ENCODE measurements at places on chromosomes 2 and 18.

- DNase-seq, result no peak
These were observed 63.3 kb downstream of the LPIN1 start for GRCh38 chr2:11809586-11810236.

- no peak for DNase-seq
These were observed 295.6 kb upstream of the DLGAP1 start for GRCh38 chr18:4750393-4751346.

DNA sequence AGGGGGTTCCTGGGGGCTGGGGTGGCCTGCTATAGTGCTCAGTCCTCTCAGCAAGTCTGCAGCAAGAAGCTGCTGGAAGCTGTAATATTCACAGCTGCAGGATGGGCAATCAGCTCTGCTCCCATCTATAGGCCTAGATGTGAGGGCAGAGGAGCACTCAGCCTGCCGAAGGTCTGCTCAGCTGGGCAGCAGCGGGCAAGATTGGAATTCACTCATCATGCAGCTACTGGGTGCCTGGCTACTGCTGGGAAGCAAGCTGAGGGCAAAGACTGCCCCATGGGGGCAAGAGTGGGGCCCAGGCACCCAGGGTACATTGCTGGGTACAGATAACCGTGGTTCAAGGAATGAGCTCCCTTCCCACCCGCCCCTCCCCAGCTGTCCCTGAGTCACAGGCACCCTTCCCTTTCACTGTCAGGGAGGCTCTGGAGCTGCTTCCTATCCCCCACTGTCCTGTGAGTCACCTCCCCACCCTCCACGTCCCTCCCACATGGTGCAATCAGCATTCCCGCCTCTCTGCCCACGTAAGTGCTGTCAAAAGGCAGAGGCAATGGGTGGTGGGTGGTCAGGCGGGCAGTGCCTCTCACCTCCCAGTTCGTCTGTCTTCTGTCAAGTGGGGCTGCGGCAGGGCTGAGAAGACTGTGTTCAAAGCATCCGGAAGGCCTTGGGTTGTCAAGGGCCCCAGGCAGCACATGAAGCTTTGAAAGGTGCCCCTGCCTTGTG, 169.2 kb downstream of the TRIM43 start:
- DNase-seq, result no peak

GRCh38 chr2:46865181-46865970, 50.2 kb downstream of the MCFD2 start:
- no peak for DNase-seq

- peak; percentile 53 for DNase-seq
These were observed 10.2 kb downstream of the RAB10 start for GRCh38 chr2:26043862-26044696.

GRCh38 chr18:46731316-46731715, 25.5 kb downstream of the ST8SIA5 start:
- DNase-seq, result no peak

DNA sequence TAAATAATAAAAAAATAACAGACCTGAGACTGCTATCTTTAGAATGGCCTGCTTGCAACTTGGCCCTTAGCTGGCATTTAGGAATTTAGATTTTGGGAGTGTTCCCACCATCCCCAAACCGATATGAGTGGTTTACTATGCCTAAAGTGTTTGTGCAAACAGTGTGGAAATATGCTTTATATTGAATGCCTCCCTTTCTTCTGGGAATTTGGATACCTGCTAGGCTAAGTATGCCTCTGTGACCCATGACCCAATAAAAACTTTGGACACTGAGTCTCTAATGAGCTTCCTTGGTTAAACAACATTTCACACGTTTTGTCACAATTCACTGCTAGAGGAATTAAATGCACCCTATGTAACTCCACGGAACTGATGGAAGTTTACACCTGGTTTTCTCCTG, 73.2 kb downstream of the BMPR2 start:
- no peak for DNase-seq

DNA sequence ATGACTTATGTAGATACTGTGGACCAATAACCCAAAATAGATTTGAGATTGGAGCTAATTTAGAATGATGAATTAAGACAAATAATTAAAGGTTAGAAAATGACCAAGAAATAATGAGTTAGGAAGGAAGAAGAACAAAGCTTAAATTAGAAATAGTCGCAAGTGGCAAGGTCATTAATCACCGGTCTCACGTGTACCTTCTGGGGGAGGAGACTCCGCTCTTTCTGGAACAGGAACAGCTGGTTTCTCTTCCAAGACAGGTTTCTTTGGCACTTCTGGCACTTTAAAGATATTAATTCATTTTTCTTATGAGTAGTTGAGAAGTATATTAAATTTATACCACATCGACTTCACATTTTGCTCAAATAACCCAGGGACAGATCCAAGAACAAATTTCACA, 156.7 kb downstream of the TTN start:
- DNase-seq, result no peak

- no peak for DNase-seq
These were observed 26.7 kb downstream of the ATOH8 start for GRCh38 chr2:85780316-85781012.

DNA sequence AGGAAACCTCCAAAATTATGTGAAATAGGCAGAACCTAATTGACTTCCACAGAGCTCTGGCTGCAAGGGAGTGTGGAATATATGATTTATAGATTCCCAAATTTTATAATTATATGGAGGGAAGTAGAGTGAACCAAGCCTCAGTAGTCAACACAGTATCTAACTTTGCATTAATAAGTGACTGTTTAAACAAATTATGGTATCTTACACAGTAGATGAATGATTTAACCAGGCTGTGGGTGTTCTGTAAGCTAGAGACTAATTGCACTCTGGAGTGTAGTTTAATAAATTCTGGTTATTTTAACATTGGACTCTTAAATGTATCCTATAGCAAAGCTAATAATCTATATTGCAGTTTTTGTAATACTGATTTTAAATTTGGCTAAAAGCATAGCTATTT, 183.5 kb downstream of the KIAA1328 start:
- DNase-seq, result no peak

- peak; percentile 46 for DNase-seq
These were observed 1.6 kb downstream of the PPM1B start for GRCh38 chr2:44170311-44170717.

DNA sequence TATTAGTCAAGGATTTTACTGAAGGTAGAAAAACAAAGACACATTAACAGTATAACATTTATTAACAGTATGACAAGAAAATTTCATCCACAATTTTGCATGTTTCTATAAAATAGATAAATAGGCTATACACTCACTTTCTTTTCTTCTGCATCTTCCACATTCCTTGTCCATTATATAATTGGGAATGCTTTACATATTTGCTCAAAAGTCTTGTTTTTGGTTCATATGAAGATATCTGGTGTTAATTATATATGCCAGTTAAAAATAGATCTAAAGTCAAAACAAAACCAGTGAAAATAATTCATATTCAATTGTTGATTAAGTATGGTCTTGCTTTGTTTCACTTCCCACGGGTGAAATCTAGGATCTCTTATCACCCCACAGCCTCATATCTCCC, 53.4 kb downstream of the SERPINB7 start:
- DNase-seq, result no peak

All from left lung (tissue), 14 donors.